ENCODE measurements at places on chromosomes 12 and 14.

DNA sequence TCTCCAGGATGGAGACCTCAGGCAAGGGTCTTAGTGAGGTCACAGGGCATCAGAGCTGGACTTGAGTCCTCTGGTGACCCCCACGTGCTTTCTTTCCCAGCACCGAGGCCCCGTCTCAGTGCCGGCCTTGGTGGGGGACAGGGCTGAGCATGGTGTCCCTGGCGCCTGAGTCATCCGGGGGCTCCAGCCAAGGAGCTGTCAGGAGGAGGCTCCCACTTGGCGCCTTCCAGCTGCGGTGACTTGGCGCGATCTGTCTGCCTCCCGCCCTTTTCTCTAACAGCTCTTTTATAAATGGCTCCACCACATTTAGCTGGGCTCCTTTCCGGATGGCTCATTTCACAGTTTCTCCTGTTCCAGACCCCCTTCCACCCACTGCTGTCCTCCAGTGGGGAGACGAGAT, 60.4 kb downstream of the PRMT8 start:
- DNase-seq: no peak

- DNase-seq: no peak
Observed at GRCh38 chr12:54631988-54632728, 2.5 kb downstream of the LACRT start.

- DNase-seq: peak; percentile 69
Observed at GRCh38 chr12:106986625-106987389, at the start of gene MTERF2. Gene MTERF2 (minus strand): TSS chr12:106987146. CDS start chr12:106978714, 8,432 bp downstream.

- DNase-seq: no peak
Observed at GRCh38 chr12:45732936-45733335, 3.4 kb downstream of the ARID2 start.

DNA sequence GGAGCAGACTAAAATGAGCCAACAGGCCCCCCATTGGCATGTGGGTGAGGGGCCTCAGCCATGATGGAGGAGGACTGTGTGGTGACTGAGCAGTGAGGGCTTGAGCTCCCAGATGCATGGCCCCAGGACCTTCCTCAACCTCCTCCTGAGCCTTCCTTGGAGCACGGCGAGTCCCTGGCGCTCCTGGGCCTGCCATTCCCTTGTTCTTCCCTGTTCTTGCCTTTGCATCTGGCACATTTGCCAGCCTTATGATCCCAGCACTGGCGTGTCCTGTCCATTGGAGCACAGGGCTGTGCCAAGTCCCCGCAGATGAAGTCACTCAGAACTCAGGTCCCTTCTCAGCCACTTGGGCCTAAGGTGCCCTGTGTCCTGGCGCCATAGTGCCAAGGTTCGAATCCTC, 40.3 kb upstream of the MEG3 start:
- DNase-seq: no peak

DNA sequence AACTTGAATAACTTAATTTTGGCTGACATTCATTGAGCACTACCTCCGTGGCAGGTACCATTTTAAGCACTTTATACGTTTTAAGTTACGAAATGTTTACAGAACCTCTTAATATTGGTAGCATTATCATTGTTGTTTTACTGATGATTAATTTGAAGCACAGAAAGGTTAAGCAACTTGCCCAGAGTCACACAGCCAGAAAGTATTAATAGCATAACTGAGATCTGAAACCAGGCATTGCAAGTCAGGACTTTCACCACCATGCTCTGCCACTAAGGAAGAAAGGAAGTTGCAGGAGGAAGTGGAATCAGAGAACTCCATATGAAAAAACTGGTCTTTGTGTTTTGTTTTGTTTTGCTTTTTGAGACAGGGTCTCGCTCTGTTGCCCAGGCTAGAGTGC, 28.2 kb upstream of the BCAT1 start:
- DNase-seq: no peak

DNA sequence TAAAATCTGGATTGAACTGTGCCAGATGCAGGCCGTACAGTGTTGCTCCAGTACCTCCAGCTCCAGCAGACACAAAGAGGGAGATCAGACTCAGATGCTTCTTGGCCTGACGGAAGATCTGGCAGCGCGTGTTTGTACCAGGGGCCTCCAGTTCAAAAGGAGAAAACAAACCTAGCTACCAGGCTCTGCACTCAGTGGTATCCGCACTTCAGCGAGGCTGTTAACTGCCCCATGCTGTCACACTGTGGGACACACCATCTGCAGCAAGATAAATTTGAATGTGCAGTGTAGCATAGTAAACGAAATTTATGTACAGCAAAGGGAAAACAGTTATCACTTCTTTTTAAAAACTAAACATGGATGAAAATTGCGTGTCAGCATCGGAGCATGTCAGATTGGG, 5.1 kb downstream of the DYNC1H1 start:
- no peak for DNase-seq

- no peak for DNase-seq
Observed at GRCh38 chr14:85911044-85911443, 381.1 kb downstream of the FLRT2 start.

- DNase-seq: no peak
Observed at GRCh38 chr12:57044889-57045288, 5.0 kb downstream of the MYO1A start.

GRCh38 chr12:122867691-122868461, 28.0 kb downstream of the VPS37B start:
- no peak for DNase-seq

- DNase-seq: no peak
Observed at GRCh38 chr12:106213662-106214061, 34.2 kb downstream of the CKAP4 start.

DNA sequence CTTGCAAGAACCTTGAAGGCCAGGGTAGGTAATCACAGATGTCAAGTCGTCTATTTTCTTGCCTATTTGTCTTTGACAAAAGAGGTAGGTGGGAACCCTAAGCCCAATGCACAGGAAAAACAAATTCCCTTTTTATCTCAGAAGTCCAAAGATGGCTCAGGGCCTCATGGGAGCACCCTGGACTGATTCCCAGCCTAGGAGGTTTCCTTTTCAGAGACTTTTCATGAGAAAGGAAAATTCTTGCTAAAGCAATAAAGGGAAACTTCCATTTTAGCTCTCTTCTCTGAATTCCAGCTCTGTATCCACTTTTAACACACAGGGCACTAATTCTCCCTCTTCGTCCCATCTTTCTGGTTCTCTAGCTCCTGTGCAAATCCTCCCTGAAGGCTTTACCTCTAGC, 1.2 kb downstream of the ZNF641 start:
- no peak for DNase-seq

DNA sequence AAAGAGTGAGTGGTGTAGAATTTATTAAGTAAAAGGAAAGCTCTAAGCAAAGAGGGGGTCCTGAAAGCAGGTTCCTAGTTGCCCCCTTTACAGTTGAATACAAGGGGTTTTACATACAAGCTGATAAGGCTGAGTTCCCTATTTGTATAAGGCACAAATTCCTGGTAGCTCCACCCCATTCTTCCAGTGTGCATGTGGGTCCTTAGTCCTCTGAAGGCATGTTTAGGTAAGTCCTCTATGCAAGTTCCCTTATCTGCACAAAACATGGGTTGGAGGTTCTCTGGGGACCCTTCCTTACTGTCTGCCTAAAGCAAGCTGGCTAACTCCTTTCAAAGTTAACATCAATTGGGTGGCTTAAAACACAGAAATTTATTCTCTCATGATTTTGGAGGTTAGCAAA, 2.9 kb upstream of the FAR2 start:
- no peak for DNase-seq

- no peak for DNase-seq
Observed at GRCh38 chr12:2826721-2827515, 7.9 kb downstream of the NRIP2 start.

DNA sequence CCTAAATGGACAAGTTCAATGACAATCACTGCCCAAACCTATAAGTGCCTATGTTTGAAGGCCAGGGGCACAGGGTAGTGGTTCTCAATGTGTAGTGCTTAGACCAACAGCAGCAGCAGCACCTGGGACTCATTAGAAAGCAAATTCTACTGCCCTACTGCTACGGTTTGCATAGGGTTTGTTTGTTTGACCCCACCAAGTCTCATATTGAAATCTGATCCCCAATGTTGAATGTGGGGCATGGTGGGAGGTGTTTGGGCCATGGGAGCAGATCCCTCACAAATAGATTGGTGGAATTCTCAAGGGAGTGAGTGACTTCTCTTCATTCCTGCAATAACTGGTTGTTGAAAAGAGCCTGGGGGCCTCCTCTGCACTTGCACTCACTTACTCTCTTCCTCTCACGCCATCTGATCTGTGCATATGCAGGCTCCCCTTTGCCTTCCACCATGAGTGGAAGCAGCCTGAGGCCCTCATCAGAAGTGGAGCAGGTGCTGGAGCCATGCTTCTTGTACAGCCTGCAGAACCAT, 39.5 kb downstream of the PPM1H start:
- no peak for DNase-seq

DNA sequence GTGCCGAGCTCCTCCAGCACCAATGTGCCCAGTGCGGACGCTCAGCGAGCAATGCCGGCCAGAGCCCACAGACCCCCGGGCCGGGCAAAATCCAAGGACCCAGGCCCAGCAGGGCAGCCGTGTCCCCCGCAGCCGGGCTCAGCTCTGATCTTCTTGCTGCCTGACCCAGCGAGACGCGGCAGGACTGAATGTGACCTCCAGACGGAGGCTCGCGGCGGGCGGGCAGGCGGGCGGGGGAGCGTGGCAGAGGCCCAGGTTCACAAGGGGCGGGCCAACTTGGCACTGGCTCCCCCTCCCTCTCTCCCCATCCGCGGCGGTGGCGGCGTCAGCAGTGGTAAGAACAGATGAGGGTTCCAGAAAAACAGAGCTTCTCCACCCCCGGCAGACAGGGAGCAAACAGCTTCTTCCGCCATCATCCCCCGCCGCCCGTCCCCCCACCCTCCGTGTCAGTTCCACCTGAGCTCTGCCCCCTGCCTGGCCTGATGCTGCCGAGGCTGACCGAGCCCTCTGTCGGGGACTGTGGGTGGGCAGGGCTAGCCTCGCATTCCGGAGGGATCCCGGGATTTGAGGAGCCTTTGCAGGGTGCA, 94.3 kb downstream of the RFLNA start:
- peak; percentile 53 for DNase-seq

GRCh38 chr12:131758016-131758739, 47.3 kb downstream of the SFSWAP start:
- DNase-seq: no peak

GRCh38 chr12:110224379-110225304, 56.4 kb upstream of the ATP2A2 start:
- DNase-seq: no peak
